ENCODE measurements at places on chromosomes 5 and 9.

GRCh38 chr9:31168161-31168560 lies 1216.3 kb upstream of the ACO1 start:
- no peak for DNase-seq

DNA sequence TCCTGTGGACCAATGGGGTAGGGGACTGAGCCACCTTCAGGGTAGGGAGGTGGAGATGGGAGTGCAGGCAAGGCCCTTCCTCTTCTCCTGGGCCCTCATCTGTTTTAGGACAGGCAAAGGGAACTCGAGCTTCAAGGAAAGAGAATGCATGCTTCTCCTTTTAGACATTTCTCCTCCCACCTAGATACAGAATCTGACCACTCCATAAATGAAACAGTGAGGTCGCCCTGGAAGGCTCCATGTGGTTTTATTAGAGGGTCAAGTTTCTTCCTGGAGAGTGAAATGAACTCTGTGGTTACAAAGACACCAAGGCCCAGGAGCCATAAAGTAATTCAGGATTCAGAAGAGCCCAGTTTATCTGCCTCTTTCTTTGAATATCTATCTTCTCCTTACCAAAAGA lies 14.9 kb downstream of the LHFPL2 start:
- no peak for DNase-seq

GRCh38 chr5:176396330-176396729 lies 7.8 kb downstream of the HIGD2A start:
- DNase-seq, result no peak

GRCh38 chr5:132221781-132222648 lies 5.6 kb downstream of the P4HA2 start:
- DNase-seq, result no peak

DNA sequence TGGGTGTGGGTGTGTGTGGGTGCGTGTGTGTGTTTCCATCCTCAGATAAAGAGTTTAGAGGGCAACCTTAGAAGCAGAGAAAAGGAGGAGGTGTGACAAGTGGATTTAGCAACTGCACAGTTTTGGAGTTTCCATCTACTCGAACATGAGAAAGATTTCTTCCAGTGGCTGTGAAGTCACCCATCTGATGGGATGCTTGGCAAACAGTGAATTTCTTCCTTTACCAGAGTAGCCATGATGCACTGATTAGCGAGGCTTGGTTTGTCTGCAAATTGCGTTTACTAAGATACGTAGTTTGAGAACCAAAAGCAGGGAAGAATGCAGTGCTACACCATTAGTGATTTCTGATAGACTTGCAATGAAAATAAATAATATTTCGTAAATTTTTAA lies 791 bp upstream of the STARD4 start:
- no peak for DNase-seq

DNA sequence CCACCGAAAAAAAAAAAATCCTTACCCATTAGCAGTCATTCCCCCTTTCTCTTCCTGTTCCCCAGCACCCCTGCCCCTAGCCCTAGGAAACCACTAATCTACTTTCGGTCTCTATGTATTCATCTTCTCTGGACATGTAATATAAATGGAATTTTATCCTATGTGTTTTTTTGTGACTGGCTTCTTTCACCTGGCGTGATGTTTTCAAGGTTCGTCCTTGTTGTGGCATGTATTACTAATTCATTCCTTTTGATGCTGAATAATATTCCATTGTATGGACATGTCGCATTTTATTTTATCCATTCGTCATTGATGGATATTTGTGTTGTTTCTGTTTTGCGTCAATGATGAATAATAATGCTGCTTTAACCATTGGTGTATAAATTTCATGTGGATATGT lies 42.8 kb upstream of the SH3GL2 start:
- DNase-seq, result no peak

DNA sequence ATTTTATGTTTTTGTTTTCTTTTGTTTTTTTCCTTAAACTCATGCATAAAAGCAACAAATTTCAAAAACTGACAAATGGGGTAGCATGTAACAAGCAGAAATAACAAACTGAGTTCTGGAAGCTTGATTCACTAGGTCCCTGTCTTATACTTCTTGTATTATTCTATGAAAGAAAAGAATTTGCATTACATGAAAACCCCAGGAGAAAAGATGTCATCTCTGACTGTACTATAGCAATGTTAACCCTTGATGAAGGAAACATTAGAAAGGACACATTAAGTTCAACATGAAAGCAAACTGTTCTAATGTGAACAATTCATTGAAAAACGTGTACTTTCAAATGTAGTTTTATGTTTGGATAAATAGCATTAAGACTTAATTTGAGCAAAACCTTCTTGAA lies 9.2 kb downstream of the RAB14 start:
- DNase-seq, result no peak

DNA sequence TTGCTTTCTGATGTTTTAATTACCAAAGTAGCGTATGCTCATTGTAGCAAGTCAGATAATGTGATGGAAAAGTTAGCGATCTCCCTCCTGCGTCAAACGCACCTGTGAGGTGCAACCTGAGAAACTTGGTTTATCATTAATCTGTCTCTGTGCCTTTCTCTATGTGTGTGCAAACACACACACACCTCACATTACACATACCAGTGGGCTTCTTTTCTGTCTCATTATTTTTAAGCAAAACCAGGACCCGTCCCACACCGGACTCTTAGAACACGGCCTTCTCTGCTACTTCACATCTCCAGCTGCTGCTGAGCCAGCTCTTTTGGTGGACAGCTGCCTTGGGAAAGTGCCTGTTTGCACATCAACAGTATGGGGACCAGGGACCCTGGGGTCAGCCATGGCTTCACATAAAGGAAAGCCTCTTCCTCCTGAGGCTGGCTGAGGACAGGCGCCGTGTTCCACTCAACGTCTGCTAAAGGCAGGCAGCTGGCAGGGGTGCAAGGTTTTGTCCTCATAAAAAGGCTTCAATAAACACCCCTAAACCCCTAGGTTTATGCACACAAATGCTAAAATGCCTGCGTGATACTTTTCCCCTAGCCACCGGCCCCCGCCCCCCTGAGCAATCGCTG lies 44.2 kb downstream of the MRPL36 start:
- DNase-seq, result no peak
